Lower lobe of right lung (tissue), 2 donors: ENCODE measurements at places on chromosomes 3 and 15. TPM values are rescaled to one million over a fixed set of nuclear protein-coding genes. Genes with fewer than 3 reads are reported as not detected.

Gene GOLGA8H
- 0.24 TPM for total RNA-seq

Gene SLC15A2
- 63.6 TPM for total RNA-seq

Gene TMEM207
- total RNA-seq: not detected

Gene ZMAT3
- total RNA-seq: 20.6 TPM

Gene SLC6A11
- not detected for total RNA-seq

DNA sequence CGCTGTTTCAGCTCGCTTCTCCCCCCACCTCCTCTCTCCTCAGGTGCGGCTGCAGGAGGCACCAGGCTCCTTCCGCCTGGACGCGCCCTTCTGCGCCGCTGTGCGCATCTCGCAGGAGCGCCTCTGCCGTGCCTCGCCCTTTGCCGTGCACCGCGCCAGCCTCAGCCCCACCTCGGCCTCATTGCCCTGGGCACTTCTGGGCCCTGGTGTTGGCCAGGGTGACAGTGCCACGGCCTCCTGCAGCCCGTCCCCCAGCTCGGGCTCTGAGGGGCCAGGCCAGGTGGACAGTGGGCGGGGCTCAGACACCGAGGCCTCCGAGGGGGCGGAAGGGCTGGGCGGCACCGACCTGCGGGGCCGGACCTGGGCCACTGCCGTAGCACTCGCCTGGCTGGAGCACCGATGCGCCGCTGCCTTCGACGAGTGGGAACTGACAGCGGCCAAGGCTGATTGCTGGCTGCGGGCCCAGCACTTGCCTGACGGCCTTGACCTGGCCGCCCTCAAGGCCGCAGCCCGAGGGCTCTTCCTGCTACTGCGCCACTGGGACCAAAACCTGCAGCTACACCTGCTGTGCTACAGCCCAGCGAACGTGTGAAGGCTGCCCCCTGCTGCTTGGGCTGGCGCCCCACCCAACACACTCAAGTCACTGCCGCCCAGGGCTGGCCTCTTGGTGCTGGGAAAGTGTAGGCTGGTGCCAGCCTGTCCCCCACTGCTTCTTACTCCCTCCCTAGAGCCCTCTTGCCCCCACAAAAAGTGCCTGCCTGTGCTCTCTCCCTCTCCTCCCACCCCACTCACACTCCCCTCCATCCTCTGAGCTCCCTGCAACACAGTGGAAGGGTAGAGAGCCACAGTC lies 7.1 kb downstream of the ALG3 start:
- H3K36me3 ChIP-seq: peaks cover 38% of the 10 kb centered on the region
- DNase-seq: peak; percentile 74
- H3K27ac ChIP-seq: no peak overlapping the region
- peaks cover 11% of the 10 kb centered on the region for H3K27me3 ChIP-seq
- peak overlapping the region; percentile 17 for H3K4me3 ChIP-seq

GRCh38 chr15:89101302-89102193 lies 13.3 kb downstream of the ABHD2 start:
- peaks cover 12% of the 10 kb centered on the region for H3K36me3 ChIP-seq
- DNase-seq: peak; percentile 76
- H3K4me3 ChIP-seq: no peak overlapping the region

DNA sequence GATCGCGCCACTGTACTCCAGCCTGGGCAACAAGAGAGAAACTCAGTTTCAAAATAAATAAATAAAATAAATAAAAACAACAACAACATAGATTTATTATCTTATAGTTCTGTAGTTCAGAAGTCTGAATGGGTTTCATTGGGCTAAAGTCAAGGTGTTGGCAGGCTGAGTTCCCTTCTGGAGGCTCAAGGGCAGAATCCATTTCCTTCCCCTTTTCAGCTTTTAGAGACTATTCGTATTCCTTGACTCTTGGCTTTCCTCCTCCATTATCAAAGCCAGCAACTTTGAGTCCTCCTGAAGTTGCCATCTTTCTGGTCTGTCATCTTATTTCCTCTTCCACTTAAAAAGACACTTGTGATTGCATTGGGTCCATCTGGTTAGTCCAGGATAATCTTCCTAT lies 12.1 kb downstream of the BLM start:
- no peaks in the 10 kb centered on the region for H3K27me3 ChIP-seq
- no peaks in the 10 kb centered on the region for H3K4me1 ChIP-seq
- DNase-seq: no peak
- H3K4me3 ChIP-seq: no peak overlapping the region
- H3K27ac ChIP-seq: no peak overlapping the region
- no peaks in the 10 kb centered on the region for H3K36me3 ChIP-seq

DNA sequence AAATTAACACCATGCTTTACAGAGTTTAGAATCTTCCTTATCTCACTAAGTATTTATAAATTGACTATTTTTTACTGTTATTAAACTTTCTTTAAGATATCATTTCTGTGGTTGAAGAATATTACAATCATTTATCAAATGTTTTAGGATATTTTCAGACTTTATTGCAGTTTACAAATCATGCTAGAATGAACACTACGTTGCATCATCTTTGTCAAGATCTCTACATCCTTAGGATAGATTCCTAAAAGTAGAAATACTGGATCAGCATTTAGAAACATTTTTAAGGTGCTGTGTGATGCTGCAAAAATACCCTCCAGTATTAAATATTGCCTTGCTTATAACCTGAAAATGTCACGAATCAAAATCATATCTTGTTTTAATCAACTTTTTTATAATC lies 2.5 kb upstream of the PLD1 start:
- H3K4me1 ChIP-seq: peaks cover 23% of the 10 kb centered on the region
- no peak overlapping the region for H3K4me3 ChIP-seq
- no peak for DNase-seq
- no peaks in the 10 kb centered on the region for H3K27me3 ChIP-seq

GRCh38 chr3:196057760-196058331 lies 24.0 kb downstream of the TFRC start:
- H3K4me3 ChIP-seq: no peak overlapping the region
- H3K4me1 ChIP-seq: no peaks in the 10 kb centered on the region
- no peak for DNase-seq
- no peaks in the 10 kb centered on the region for H3K27me3 ChIP-seq
